ENCODE measurements at places on chromosomes 5 and 9.

DNA sequence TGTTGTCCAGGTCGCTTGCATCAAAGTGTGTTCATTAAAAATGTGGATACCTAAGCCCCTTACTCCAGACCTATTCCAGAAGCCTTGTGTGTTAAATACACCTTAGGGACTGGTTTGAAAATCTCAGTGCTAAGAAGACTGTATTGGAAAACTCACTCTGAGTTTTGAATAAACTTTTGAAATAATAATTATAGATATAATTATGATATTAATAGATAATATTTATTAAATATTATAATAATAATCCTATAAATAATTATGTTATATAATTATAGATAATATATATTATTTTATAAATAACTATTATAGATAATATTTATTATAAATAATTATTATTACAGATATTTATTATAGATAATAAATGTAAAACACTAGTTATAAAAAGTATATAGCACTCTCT lies 165.3 kb downstream of the ARRDC3 start:
- no peak for DNase-seq

GRCh38 chr5:181028032-181028819 lies 11.8 kb upstream of the BTNL9 start:
- no peak for DNase-seq

GRCh38 chr5:177473443-177474001 lies at the start of gene DBN1:
TSS of gene DBN1 (minus strand) at chr5:177473634. CDS start at chr5:177473521, 113 bp downstream.
- DNase-seq, result no peak

GRCh38 chr5:67453111-67453905 lies 256.7 kb upstream of the CD180 start:
- DNase-seq, result no peak

GRCh38 chr9:127856729-127857116 lies 2.3 kb upstream of the ENG start:
- no peak for DNase-seq
